Stimulated activated CD8-positive, alpha-beta memory T cell treated with anti-CD3 and anti-CD28 coated beads, Interleukin-7, amount 100 ng/mL, for 4 hours (primary cell): ENCODE measurements at places on chromosomes 1 and 21.

DNA sequence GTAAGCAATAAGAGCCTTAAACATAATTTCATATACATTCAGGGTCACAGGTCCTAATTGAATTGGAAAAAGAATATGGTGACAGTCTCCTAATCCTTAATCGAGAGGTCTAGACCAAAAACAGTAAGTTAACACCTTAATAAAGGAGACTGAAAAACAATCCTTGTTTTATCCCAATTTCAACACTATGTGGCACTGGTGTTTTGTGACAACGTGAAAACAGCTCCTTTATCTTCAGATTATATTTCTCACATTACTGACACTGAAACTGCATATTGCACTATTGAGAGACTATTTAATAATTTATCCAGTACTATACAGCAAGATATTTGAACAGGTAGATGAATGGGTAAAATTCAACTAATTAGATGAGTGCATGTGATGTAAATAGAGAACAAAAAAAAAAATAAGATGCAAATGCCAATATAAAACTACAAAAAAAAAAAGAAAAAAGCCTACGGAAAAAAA is 34.1 kb downstream of the TP53BP2 start:
- DNase-seq = no peak

DNA sequence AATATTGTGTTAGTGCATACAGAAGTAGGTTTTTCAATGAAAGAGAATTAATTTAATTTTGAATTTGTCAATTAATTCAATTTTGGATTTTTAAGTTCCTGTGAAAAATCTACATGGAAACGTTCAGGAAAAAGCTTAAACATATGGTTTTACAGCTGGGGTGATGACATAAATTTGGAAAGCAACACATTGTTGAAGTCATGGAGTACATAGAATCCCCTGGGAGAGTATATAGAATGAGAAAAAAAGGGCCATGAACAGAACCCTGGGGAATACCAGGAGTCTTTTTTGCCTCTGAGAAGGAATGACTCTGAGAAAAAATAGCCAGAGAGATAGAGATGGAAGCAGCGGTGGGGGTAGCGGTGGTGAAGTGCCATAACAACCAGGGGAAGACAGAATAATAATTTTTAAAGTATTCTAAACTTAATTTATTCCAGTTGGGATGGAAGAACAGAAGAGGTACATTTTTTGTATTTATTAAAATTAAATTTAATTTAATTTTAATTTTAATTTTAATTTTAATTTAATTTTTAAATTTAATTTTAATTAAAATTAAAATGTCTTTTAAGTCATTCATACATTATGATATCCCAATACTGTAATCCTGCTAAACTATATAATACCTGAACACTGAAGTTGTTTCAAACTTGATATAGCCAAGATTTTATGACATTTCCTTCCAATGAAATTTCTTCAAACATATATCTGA is 48.9 kb downstream of the NME7 start:
- DNase-seq = no peak

GRCh38 chr1:51301844-51302162 is 28.6 kb downstream of the TTC39A start:
- no peak for DNase-seq

- no peak for DNase-seq
These were observed 103.0 kb downstream of the SSBP3 start for GRCh38 chr1:54302951-54303843.

DNA sequence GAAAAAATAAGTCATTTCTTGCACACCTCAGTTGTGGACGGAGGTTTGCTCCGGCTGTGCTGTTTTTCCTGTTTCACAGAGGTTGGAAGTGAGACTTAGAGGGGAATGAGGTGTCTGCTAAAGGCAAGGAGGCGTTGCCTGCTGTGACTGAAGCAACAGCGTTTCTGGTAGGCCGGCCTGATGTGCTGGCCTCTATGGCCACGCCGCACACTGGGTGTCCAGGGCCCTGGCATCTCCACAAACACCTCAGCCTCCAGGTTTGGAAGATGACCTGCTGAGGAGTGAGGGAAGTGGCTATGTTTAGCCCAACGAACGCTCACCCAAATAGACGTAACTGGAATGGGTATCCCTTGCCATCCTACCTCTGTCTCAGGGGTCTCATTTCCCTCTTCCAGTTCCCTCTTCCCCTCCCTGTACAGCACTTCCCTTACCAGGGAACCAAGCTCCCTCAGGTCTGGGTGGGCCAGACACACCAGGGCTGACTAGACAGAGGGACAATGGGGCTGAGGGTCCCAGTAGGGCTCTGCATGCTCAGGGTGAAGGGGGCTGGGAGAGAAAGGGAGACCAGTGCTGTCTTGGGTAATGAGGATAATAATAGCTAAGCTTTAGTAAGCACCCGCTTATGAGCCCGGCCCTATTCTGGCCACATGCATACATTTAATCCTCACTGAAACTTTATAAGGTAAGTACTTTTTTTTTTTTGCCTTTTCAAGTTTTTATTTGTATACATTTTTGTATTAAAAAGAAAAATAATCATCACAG is 11.9 kb downstream of the CACNA1S start:
- no peak for DNase-seq

DNA sequence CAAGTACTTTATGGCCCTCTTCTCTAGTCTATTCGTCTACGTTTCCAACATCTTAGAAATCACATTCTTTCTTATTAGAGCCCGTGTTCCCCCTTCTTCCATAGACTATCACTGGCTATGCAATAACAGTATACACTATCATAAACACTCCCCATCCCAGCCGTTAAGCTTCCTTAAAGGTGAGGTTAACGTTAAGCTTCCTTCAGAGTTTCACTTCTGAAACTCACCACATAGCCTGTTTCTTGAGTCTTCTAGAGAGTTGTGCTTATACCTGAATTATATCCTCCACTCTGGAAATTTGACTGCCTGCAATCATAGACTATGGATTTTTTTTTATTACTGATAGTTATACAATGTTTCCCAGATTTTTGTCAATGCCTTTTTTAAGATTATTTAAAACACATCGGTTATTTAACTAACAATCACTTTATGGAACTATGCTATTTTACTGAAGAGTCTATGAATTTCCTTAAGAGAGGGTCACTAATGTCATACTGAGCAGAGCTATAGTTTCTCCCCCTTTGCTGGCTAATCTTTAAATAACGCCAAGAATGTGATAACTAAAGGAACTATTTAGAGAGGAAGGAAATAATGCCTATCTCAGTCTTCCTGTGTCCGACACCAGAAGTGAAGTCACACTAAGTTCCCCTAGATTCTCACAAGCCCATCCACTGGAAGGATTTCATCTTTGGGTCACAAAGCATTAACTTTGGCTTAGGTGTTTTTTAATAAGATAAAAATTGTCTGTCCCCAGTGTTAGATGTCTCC is 16.8 kb downstream of the FCER1A start:
- DNase-seq = no peak

GRCh38 chr1:219988387-219988786 is 57.9 kb downstream of the EPRS1 start:
- no peak for DNase-seq

GRCh38 chr21:45124596-45124995 is 50.2 kb downstream of the ADARB1 start:
- no peak for DNase-seq

- DNase-seq = no peak
These were observed 13.1 kb downstream of the UBIAD1 start for GRCh38 chr1:11285883-11286734.

- no peak for DNase-seq
These were observed 32.9 kb downstream of the PHC2 start for GRCh38 chr1:33397994-33398393.

GRCh38 chr1:116944613-116945012 is 34.9 kb downstream of the PTGFRN start:
- DNase-seq = no peak

GRCh38 chr1:41021526-41022308 is at the start of gene SLFNL1:
Gene SLFNL1, minus strand, starts transcription at chr1:41021725. Its CDS starts 1,065 bp downstream, at chr1:41020660.
- DNase-seq = no peak

- DNase-seq = no peak
These were observed 40.5 kb downstream of the DISC1 start for GRCh38 chr1:231666937-231667608.

- no peak for DNase-seq
These were observed 940 bp upstream of the PRKCZ start for GRCh38 chr1:2049225-2049717.

DNA sequence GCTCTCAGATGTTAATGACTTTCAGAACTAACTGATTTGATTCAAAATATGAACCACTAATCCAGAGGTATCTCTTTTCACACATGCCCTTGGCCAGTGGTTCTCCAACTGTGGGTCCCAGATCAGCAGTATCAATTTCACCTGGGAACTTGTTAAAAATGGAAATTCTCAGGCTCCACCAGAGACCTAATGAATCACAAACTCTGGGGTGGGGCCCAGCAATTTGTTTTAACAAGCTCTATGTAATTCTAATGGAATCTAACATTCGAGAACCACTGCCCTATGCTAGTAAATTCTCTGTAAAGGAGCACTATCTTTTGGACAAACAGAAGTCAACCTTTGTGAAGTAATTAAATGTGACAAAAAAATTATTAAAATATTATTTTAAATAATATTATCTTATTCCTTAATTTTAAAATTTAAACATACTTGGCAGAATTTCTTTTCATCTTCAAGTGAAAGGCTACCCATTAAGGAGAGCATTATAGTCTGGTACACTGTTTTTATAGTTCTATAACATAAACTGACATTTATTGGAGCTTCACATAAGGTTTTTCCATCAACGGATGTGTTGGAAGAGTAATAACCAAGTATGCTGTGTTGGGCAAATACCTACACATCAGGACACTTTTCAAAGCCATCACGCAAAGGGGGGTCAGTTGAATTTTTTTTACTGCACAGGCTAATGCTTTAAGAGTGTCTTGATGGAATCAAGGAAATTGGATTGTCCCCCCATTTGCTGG is 130.4 kb downstream of the LHX4 start:
- no peak for DNase-seq

DNA sequence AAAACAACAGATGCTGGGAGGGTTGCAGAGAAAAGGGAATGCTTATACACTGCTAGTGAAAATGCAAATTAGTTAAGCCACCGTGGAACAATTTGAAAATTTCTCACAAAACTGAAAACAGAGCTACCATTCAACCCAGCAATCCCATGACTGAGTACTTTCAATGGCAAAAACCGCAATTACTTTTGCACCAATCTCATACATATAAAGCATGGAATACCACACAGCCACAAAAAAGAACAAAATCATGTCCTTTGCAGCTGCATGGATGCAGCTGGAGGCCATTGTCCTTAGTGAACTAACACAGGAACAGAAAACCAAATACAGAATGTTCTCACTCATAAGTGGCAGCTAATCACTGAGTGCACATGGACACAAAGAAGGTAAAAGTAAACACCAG is 6.3 kb upstream of the OR2T8 start:
- no peak for DNase-seq

DNA sequence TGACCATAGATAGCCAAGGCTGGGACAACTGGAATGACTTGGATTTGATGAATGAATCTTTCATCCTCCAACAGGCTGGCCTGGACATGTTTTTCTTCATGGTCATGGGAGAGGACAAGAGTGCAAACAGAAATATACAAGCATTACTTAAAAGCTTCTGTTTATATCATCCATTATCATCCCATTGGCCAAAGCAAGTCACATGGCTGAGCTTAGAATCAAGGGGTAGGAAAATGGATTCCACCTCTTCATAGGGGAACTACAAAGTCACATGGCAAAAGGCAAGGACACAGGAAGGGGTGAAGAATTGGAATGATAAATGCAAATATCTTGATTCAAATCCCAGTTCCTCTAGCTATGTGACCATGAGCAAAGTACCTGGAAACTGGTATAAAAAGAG is 90.2 kb upstream of the BARHL2 start:
- DNase-seq = no peak

DNA sequence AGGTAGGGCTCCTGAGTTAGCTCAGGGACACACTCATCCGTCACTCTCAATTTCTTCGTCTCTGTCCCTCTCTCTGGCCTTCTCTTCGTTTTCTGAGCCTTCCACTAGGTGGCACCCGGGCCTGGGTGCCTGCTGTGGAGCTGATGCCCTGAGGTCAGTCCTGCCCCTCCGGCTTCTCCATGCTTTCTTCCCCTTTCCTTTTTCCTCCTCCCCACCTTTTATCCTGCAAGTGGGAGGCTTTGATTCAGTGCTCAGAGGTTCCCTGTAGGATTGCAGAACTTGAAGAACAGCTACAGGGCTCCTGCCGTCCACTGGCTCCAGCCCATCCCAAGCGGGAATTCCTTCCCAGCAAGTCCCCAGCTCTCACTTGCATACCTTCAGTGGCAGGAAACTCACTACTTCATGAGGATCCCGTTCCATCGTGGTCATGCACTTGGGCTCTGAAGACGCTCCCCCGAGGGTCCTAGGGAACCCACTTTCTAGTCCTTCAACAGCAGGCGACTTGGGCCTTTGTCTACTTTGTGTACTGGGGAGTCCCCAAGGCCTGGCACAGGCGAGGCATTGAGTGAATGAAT is 45.6 kb downstream of the SRRM1 start:
- peak; percentile 24 for DNase-seq

GRCh38 chr1:100213141-100213540 is 35.1 kb upstream of the LRRC39 start:
- DNase-seq = no peak

- DNase-seq = no peak
These were observed 341.8 kb downstream of the NPHP4 start for GRCh38 chr1:5650283-5651026.

GRCh38 chr1:163875927-163876320 is 554.2 kb downstream of the NUF2 start:
- no peak for DNase-seq
